ENCODE measurements at places on chromosomes 1 and 21.

DNA sequence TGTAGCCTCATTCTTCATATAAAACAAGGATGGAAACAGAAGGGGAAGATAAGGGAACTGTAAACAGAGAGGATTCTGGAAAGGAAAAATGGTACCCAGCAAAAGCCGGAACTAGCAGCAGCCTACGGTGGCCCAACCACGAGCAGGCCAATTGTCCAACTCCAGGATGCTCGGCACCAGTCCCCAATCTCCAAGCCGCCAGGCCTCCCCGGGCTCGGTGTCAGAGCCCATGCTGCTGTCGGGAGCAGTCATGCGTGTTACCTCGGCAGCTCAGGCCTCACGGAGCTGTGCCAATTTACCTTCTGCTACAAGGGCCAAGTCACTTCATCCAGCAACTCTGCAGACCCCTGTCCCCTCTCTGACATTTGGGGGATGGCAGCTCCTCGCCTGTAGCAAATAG is 130.8 kb downstream of the ZBTB18 start:
- DNase-seq: no peak

DNA sequence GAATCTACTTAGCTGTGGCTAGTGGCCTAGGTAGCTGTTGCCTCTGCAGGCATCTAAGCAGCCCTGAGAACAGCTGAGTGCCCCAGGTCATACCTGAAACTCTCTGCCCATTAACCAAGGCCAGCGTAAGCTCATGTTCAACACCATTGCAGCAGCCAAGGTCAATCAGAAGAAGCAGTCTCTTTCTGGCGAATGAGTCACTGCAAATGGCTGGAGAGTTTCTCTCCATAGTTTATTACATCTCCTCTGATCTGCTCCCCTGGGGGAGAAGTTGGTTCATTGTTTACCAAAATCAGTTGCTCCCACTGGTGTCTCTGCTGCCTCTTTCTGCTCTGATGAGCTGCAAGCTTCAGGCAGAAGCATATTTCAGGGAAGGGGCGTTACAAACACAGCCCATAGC is 6.9 kb upstream of the BCL9 start:
- DNase-seq: no peak

- no peak for DNase-seq
These were observed 53.9 kb downstream of the COQ8A start for GRCh38 chr1:226993814-226994585.

GRCh38 chr1:26526287-26526686 is 3.3 kb upstream of the RPS6KA1 start:
- DNase-seq: no peak

- DNase-seq: no peak
These were observed 28.1 kb upstream of the TGFB2 start for GRCh38 chr1:218317061-218317460.

GRCh38 chr1:114003431-114003830 is 24.2 kb downstream of the OLFML3 start:
- DNase-seq: no peak

DNA sequence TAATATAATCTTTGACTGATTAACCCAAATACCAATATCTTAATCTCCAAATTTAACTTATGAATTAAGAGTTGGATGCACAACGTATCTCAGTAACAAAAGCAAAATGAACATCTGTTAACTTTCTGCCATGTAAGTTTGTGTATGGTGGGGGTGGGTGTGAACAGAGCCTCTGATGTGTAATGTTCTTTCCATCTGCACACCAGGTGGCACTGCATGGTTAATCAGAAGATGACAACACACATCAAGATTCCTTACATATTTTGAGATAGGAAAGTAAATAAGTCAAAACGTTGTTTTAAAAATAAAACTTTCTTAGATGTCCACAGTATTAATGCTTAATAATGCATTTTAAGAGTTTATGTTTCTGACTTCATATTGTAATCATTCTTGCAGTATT is 251.9 kb downstream of the DPYD start:
- DNase-seq: no peak

- DNase-seq: no peak
These were observed 139.9 kb downstream of the DHRS3 start for GRCh38 chr1:12477936-12478611.

- DNase-seq: no peak
These were observed 301.9 kb downstream of the LMX1A start for GRCh38 chr1:165054627-165055026.

- no peak for DNase-seq
These were observed 138.0 kb upstream of the SOD1 start for GRCh38 chr21:31521515-31521914.

- DNase-seq: no peak
These were observed 68.9 kb upstream of the ACTRT2 start for GRCh38 chr1:2952371-2952770.

- no peak for DNase-seq
These were observed 33.6 kb downstream of the TYW3 start for GRCh38 chr1:74766579-74766978.

All from activated CD4-positive, alpha-beta T cell treated with anti-CD3 and anti-CD28 coated beads, Interleukin-2, amount 50 U/mL, for 4 hours (primary cell).